ENCODE measurements at places on chromosomes 11 and 22. TPM values are rescaled to one million over a fixed set of nuclear protein-coding genes. Genes with fewer than 3 reads are reported as not detected.

DNA sequence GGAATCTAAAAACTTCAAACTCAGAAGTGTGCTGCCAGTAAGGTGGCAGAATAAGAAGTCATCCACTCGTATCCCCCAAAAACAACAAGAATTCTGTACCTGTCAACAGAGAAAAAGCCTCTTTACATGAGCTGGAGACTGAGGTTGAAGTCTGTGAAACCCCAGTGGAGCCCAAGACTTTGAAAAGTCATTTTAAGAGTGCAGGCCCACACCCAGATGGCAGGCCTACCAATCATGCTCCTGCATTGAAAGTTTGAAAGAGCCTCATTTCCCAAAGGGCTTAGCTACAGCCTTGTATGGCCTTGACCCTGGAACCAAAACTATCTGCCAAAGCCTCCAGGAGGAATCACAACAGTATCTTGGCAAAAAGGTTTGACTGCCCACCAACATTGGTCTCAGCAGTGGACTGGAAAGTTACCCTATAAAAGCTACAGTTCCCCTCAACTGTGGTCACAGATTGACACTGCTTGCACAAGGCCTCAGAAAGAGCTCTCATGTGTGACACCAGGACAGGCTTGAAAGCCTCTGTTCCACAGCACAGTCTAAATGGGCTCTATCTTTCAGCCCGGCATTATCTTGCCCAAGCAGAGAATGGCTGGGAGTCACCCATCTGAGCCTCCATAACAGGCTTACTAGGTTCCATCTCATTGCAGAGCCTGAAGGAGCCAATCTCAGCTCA lies 47.7 kb downstream of the SLC22A9 start:
- no peak for DNase-seq

DNA sequence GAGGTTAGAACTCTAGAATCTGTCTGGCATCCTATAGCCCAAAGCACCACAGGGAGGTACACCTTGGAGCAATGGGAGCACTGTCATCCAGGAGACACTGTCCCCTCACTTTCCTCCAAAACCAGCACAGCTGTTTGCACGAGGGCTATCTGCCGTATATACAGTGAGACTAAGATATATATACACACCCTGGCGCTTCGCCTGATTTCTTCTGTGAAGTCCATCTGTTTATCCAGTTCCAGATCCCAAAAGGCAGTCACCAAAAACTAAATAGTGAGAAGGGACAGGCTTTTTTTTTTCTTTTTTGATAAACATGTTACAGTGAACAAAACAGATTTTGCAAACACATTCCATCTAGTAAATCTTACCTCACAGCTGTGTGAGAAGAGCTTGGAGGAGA lies 68.5 kb downstream of the ARFGAP2 start:
- DNase-seq = no peak

DNA sequence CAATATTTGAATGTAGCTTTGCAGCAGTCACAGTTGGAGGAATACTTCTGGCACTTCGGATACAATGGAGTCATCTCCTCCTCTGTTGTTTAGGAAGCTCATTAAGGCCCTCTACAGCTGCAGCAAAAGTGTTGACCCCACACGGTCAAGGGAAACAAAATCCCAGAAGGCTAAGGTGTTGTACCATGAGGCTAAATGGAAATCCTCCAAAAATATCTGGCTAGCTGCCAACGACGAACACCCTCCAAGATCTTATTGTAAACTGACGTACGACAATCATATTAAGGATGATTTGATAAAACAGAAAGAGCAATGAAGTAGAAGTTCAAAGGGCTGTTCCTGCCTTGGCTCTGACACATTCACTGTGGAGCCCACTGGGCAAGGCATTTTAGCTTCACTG lies 4.0 kb downstream of the POGLUT3 start:
- no peak for DNase-seq

DNA sequence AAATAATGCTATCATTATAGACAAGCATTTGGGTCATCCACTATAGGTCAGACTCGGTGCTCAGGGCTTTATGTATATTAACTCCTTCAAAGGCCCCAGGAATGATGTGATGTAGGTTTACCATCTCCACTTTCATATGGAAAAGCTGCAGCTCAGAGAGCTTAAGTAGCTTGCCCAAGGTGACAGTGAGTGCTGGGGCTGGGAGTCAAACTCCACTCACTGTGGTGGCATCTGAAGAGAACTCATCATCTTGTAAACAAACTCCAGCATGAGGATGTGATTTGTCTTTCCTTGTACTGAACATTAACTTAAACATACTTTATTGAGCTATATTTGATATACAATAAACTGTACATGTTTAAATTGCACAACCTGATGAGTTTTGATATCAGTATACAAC lies 25.4 kb downstream of the TENM4 start:
- no peak for DNase-seq

DNA sequence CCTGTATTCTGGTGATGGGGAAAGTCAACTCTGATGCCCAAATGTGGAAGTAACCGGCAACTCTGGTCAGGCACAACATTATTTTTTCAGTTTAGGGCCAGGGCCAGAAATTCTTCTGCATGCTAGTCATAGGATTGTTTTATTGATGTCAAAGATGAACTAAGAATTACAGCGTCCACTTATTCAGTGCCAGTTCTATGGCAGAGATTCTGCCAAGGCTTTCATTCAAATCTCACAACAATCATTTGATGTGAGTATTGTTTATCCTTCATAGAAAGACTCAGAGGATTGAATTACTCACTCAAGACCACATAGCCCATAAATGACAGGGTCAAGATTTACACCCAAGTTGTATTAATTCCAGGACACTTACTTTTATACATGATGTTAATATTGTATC lies 87.7 kb downstream of the TMPRSS5 start:
- no peak for DNase-seq

GRCh38 chr22:20155330-20156041 lies 4.6 kb upstream of the CCDC188 start:
- DNase-seq = peak; percentile 22

DNA sequence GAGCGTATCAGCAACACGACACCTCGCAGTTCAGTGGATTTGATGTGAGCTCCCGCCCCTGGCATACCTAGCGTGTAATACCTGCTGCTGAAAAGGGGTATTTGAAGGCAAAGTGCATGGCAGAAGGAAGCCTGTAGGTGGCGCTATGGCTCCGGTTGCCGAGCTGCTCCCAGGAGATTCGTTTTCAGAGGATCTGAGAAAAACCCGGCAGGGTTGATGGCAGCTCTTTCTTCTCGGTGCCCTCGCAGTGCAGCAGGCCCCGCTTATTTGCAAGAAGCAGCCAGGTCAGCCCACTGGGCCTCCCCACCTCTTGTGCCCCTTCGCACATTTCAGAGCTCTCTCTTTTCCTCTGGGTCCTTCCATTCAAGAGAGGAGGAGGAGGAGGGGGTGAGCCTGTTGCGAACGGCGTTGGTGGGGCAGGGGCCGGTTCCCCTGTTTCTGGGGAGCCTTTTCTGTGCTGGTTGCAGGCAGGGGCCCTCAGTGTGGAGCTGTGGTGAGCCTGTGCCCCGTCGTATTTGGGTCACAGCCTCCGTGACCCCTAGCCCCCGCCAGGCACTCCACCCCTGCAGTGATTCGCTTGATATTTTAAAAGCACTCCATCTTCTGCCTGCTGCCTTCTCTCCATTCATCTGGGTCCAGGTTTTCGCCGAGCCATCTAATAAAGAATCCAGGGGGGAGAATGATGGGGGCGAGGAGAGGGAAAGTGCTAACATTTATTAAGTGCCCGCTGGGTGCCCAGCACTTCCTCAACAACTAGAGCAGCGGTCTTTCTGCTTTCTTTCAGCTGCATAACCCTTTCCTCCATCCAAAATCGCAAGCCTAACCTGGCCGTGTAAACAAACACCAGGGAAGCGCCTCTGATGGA lies 85.3 kb upstream of the SYT13 start:
- DNase-seq = peak; percentile 12

Gene CECR2
- total RNA-seq = 2.8 TPM

GRCh38 chr11:16184588-16184987 lies 171.8 kb downstream of the SOX6 start:
- no peak for DNase-seq

Gene SCGB2A2
- total RNA-seq = 1.2 TPM
